ENCODE measurements at places on chromosomes 5 and 9. TPM values are rescaled to one million over a fixed set of nuclear protein-coding genes. Genes with fewer than 3 reads are reported as not detected.

DNA sequence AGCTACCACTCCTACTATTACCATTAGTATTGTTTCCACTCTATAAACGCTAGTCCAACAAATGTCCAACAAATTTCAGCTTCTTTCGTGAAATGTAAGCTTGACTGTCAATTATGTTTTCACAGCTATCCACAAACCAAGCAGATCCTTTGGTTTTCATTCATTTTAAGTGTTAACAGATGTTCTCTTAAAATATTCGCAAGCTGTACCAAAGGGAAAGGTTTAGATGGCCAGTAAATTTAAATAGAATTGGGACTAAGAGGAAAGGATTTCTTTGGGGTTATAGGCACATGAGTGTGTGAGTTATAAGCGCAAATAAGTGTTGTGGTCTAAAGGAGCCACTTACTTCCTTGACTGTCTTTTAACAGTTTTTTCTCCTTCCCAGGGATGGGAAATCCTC lies 136.8 kb upstream of the ADRA1B start:
- H3K27me3 ChIP-seq, result peaks cover 3% of the 10 kb centered on the region
- no peak overlapping the region for H3K27ac ChIP-seq
- no peak overlapping the region for H3K4me3 ChIP-seq
- DNase-seq, result no peak

- H3K27me3 ChIP-seq, result no peaks in the 10 kb centered on the region
- DNase-seq, result no peak
- no peak overlapping the region for H3K4me3 ChIP-seq
- no peaks in the 10 kb centered on the region for H3K36me3 ChIP-seq
These were observed 113.0 kb downstream of the TRIO start for GRCh38 chr5:14256026-14256690.

GRCh38 chr9:35675732-35676392 lies 2.1 kb downstream of the CA9 start:
- H3K4me3 ChIP-seq, result peak overlapping the region; percentile 50
- H3K27ac ChIP-seq, result peak overlapping the region; percentile 90
- H3K36me3 ChIP-seq, result no peaks in the 10 kb centered on the region

GRCh38 chr5:99177796-99178195 lies 249.0 kb upstream of the CHD1 start:
- no peaks in the 10 kb centered on the region for H3K27me3 ChIP-seq
- no peaks in the 10 kb centered on the region for H3K4me1 ChIP-seq
- no peak overlapping the region for H3K27ac ChIP-seq
- DNase-seq, result no peak
- H3K4me3 ChIP-seq, result no peak overlapping the region

DNA sequence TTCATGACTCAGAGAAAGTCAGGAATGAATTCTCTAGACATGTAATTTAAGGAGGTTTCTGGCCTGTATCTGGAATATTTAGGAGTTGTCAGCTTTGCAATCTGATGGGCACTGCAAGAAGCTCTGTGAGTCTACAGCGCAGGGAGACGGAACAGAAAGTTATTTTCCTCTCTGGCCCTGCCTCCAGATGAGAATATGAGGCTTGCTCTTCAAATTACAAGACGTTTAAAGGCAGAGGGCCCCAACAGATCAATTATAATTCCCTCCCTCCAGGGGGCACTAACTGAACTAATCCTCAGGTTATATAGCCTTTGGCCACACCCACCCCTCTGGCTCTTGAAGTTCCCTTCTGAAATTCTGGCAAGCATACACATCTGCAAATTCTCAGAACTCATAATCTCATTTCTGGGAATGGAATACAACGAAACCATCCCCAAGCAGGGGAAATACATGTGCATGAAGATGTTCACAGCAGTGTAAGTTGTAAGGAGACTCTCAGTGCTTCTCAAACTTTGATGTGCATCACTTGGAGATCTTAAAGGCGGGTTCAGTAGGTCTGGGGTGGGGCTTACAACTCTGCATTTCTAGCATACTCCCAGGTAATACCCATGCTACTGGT lies 307.6 kb downstream of the CWC27 start:
- peak; percentile 69 for DNase-seq
- H3K4me3 ChIP-seq, result no peak overlapping the region
- peak overlapping the region; percentile 49 for H3K27ac ChIP-seq
- H3K4me1 ChIP-seq, result no peaks in the 10 kb centered on the region

GRCh38 chr5:62773460-62773859 lies 194.8 kb downstream of the LRRC70 start:
- no peaks in the 10 kb centered on the region for H3K4me1 ChIP-seq
- no peak overlapping the region for H3K4me3 ChIP-seq
- DNase-seq, result no peak

GRCh38 chr5:120473332-120473731 lies 9.2 kb downstream of the PRR16 start:
- no peak overlapping the region for H3K4me3 ChIP-seq
- no peaks in the 10 kb centered on the region for H3K27me3 ChIP-seq
- H3K4me1 ChIP-seq, result no peaks in the 10 kb centered on the region
- H3K36me3 ChIP-seq, result no peaks in the 10 kb centered on the region

C5orf58 gene
- not detected for total RNA-seq

PLAA gene
- total RNA-seq, result 71.0 TPM

FST gene
- total RNA-seq, result 1.8 TPM
